ENCODE measurements at places on chromosomes 7 and 10.

DNA sequence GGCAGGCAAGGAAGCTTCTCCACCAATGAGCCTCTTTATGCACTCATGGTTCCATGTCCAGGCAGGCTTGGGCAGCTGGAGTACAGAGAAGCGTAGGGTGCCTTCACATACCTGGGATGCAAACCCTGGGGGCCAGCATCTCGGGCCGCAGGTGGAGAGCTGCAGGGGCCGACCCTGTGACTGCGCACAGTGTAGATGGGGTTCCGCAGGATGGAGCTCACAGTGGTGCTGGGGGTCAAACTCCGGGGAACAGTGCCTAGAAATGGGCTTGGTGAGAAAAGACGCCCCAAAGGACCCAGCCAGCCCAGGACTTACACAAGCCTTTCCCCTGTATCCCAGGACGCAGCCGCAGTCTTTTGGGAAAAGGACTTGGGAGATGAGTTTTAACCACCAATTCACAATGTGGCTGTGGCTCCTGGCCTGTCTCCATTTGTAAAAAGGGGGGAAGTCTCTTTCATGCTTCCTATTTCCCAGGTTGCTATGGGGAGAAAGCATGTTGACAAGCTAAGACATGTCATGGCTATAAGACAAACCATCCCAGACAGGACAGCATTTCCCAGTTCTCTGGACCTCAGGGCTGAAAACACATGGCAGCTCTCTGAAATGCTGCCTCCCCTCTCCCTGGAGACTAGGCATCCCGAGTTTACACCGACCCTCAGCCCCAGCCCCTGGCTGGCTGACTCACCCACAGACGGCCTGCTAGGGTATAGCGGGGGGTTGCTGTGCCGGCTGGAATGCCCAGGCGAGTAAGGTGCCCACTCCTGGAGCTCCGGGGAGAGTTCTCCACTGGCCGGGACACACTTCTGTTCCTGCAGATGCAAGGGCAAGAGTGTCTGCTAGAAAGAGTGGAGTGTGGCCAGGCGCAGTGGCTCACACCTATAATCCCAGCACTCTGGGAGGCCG lies 107.1 kb downstream of the DLG5 start:
- DNase-seq: no peak

DNA sequence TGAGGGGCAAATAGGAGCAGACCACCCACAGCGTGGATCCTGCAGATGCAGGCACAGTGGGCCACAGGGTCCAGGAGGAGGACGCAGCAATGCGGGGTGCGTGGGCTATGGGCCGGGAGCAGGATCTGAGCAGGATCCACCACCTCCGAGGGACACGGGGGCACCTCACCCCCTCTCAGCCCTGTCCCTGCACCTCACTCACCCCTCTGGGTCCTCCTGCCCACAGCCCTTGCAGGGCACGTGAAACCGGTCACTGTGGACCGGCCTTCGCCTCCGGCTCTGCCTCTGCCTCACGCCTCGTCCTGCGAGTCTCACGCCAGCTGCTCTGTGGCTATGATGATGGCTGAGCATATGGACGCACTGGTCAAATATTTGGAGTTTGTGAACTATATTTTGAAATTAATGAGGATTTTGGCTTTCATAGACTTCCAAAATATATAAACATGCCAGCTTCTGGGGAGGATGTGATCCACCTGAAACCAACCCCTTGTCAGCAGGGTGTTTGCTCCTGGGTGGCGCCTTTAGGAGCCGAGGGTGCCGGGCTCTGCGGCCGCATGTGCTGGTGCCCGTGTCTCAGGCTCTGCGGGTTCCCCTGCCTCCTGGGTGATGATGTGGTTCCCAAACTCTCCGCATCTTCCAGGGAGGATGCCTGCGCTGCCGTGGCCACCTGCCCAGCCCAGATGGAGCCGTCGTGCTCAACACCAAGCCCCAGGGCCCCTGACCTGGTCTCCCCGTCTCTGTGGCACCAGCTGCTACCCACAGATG lies 11.3 kb upstream of the ADGRA1 start:
- no peak for DNase-seq

GRCh38 chr7:137933270-137934017 lies 68.4 kb downstream of the CREB3L2 start:
- DNase-seq: no peak

DNA sequence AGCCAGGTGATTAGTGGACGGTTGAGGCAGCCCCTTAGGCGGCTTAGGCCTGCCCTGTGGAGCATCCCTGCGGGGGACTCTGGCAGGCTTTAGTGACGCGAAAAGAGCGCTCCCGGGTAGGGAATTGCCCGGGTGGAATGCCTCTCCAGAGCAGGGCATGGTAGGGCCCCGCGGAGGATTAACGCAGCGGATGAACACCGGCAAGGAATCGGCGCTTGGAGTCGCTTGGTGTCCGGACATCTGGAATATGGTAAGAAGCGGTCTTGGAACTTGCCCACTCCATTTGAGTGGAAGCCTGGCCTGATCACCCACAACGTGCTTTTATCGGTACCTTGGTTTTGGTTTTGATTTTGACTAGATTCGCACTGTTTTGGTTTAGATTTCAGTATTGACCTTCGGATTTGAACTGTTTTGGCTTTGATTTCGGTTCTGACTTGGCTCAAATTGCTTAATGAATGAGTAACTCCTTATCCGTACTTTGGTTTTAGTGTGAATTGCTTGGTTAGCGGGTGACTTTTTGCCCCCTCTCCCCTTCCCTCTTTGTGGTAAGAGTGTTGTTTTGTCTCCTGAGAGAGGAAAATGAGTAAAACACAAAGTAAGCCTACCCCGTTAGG lies 24.2 kb upstream of the CHST3 start:
- no peak for DNase-seq

DNA sequence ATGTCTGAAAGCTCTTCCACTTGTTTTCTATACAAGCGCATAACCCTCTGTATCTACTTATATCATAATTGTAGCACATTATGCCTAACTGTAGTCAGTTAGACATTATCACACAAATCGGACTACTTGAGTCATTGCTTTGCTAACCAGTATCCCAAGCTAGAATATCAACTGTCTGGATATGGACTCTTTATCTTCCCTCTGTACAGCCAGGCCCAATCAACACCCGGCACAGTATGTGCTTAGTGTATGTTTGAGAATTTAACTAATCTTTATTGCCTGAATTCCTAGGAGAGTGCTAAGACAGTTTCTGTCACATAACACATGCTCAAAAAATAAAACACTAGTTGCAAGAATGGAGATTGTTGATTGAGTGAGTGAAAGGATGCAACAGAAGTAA lies 211.2 kb downstream of the ARL4A start:
- no peak for DNase-seq

DNA sequence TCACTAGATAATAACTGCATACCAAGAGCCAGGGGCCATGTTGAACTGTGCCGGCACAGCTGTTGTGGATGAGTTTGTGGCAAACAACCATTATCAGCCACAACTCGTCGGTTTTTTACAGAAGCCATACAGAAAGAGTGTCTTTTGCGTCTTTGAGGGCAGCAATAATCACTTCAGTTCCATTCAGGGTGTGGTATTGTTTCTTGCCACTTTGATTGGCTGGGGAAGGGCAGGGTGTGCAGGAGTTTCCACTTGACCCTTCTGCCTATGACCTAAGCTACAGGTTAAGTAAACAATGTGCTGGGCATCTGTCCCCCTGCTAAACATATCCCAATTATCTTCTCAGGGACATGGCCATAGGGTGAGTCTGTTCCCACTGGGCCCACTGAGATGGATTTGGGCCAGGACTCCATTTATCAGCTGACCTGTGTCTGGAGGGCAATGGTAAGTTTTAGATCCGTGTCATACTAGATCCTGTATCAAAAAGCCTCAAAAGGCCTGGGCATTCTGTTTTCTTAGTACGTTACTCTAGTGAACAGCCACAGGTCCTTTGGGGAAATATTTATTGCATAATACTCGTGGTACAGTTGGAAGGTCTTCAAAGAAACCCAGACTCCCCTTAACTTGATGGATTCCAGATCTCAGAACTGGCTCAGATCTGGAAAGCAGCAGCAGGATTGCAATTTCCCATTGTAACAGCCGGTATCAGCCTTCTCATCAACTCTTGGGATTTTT lies 15.9 kb downstream of the ZNF3 start:
- DNase-seq: no peak

DNA sequence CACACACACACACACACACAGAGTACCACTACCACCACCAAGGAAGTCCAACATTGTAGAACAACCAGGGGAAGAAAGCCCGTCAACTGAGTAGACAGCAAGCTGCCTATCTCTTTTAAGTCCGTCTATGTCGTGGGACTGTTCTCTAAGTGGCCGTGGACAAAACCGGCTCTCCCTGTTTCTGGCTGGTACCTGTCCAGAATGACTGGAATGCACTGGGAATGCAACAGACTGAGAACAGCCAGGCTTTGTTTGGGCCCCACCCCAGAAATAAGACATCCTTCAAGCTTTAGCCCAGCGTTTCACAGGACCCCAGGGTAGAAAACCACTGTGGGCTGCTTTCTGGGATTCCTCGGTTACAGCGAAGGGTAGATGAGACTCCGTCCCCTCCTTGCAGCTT lies 203.6 kb downstream of the TCERG1L start:
- no peak for DNase-seq

DNA sequence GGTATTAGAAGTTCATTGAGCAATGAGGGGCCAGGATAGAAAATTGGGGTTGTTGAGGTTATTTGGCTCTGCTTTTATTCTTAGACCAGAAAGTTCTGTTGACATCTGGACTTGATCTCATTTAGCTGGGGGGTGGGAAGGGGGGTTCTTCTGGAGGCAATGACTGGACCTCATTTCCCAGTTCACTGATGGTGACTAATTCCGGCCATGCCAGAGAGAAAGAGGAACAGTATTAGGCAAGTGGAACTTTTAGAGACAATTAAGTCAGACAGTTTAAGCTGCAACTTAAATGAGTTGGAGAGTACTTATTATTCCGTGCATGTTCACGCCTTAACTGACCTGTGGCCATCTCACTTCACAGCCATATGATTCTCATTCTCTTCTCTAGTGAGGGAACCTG lies 512.5 kb downstream of the REEP3 start:
- DNase-seq: no peak

DNA sequence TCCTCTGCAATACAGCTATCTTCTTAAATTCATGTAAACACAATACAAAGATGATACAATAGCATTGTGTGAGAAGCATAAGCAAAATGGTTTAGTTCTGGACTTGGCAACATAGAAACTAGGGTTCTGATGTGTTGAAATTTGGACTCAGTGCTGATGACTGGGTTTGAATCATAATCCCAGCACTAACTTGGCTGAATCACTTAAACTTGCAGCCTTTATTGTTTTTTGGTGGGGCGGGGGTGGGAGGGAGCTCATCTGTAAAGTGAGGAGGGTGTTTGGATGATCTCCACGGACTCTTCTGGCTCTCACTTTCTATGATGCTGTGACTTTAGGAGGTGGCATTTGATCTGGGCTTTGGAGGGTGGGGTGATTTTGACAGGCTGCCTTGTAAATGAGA lies 158.2 kb downstream of the WNT2 start:
- DNase-seq: no peak

DNA sequence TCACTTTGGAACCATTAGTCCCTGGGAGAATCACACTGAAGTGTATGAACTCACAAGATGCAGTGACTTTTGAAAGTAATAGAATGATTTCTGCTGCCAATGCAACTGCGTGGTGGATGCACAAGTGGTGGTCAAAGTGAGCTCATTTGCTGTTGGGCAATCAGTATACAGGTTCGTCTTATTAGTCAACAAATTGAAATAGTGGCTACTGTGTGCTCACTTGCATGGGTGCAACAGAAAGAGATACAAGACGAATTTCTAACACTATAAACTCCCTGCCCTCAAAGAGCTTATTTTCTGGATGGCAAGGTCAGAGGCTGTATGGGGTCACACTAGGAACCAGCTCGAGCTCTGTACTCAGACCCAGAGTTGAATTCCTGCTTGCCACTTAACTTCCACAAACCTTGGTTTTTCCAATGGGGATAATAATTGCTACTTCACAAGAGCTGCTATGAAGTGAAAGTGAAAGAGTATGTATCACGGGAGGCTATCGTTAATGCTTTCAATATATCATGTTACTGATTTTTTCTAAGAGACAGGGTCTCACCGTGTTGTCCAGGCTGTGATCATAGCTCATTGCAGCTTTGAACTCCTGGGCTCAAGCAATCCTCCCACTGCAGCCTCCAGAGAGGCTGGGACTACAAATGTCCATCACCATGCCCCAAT lies 8.3 kb upstream of the BCL7B start:
- DNase-seq: no peak

DNA sequence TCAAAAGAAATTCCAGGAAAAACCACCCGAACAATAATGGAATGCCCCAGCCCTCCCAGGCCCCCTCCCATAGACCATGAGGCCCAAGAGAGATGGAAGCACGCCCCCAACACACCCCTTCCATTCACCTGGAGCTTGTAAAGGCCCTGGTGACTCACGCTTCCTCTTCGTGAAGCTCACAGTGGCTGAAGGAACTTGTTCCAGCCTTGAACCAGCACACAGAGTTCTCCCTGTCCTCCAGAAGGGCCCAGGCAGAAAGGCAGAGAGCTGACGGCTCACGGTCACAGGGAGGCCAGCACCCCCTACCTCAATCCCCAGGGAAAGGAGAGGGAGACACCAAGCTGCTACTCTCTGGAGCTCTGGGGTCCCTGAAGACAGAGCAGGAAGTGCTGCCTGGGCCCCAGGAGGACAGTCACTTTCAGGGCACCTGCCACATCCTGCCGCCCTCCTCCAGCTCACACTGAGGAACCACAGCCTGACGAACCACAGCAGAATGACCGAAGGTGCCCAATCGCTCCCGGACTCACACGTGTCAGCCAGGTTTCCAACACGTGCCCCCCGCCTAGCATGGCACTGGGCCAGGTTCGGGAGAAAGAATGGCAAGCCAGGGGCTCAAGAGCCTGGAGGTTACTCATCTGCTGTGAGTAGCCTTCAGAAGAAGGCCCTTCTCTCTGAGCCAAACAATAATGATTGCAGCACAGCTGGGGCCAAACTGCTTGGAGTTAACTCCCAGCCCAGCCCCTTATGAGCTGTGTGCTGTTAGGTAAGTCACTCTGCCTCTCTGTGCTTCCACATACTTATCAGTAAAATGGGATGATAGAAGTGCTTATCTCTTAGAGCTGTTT lies 52.8 kb downstream of the DLG5 start:
- DNase-seq: no peak

Data from stimulated activated CD4-positive, alpha-beta T cell treated with anti-CD3 and anti-CD28 coated beads, Interleukin-15, amount 100 ng/mL, for 1 hour (primary cell).